Dorsolateral prefrontal cortex (tissue), 122 donors: ENCODE measurements at places on chromosomes 6 and 20. TPM values are rescaled to one million over a fixed set of nuclear protein-coding genes. Genes with fewer than 3 reads are reported as not detected.

GRCh38 chr6:18302561-18303439 is 38.5 kb upstream of the DEK start:
- no peak for DNase-seq

Gene HCK
- 5.4 TPM for total RNA-seq

- no peak for DNase-seq
These were observed 955.2 kb upstream of the EYS start for GRCh38 chr6:66662196-66662595.

DNA sequence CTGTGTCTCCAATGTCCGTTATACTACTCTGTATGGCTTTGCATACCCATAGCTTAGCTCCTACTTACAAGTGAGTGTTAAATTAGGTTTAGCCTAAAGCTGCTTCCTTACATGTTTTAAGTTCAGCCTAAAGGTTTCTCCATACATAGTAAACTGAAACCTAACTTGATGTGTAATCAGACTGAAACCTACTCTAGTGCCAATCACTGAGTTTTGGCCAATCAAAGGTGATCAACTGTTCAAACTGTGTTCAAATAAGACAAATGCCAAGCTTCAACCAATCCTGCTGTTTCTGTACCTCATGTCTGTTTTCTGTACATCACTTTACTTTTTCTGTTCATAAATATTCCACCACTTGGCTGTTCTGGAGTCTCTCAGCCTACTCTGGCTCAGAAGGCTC is 20.0 kb downstream of the HLA-DOA start:
- DNase-seq: no peak

- DNase-seq: no peak
These were observed 8.2 kb downstream of the SSR1 start for GRCh38 chr6:7304821-7305220.

GRCh38 chr6:159788276-159788675 is 1.1 kb downstream of the TCP1 start:
- no peak for DNase-seq

GRCh38 chr6:104201557-104201956 is 658.2 kb downstream of the HACE1 start:
- no peak for DNase-seq

Gene SSTR4
- 2.8 TPM for total RNA-seq

DNA sequence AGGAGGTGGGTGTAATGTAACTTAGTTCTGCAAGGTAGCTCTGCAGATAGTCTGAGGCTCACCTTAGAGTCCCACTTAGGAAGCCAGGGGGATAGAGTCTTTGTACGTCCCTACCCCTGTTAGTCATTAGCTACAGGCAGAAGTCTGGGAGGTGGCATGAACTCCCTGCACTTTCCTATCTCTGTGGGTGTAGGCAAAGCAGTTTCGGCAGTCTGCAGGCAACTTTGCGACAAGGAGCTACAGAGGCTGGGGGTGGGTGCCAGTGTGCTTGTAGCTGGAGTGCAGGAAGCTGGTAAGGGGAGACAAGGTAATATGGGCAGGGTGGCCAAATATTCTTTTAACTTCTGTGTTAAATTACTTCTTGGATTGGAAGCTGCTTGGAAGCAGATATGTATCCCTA is 45.7 kb downstream of the NKAIN2 start:
- DNase-seq: no peak

DNA sequence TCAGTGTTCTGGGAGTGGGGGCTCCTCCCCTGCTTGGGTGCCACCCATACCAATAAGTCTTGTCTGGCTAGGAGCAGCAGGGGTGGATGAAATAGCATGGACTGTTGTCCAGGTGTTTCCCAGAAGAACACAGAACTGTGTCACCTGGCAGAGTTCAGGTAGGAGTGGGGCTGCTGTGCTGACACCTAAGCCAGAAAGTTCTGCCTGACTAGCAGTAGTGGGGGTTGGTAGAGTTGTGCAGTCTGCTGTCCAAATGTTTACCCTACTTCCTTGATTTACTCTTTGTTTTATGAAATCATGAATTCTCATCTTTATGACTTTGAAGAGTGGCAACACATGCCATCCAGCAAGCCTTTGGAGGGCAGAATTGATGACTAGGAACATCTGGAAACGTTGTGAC is 27.3 kb upstream of the SLC35B3 start:
- DNase-seq: no peak

Gene PRKN
- total RNA-seq: 25.9 TPM

- DNase-seq: no peak
These were observed 365.2 kb downstream of the SYNE1 start for GRCh38 chr6:152271776-152272464.

DNA sequence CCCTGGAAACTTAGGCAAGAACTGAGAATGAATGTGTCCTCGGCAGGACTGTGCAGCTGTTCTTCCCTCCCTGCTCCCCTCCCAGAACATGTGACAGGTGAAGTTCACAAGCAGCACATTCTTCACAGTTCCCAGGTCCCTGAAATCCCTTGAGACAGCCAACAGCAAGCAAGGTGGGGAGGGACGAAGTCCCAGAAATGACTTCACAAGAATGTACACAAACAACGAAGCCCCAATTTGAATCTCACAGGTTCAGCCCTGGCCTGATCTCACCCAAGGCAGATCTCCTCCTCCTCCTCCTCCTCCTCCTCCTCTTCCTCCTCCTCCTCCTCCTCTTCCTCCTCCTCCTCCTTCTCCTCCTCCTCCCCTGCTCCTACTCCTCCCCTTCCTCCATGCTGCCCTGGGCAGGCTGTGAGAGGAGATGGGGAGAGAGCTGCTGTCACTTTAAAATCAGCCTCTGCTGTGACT is 32.4 kb downstream of the WRNIP1 start:
- DNase-seq: no peak

GRCh38 chr6:112040956-112041355 is 12.9 kb upstream of the CCN6 start:
- DNase-seq: no peak

DNA sequence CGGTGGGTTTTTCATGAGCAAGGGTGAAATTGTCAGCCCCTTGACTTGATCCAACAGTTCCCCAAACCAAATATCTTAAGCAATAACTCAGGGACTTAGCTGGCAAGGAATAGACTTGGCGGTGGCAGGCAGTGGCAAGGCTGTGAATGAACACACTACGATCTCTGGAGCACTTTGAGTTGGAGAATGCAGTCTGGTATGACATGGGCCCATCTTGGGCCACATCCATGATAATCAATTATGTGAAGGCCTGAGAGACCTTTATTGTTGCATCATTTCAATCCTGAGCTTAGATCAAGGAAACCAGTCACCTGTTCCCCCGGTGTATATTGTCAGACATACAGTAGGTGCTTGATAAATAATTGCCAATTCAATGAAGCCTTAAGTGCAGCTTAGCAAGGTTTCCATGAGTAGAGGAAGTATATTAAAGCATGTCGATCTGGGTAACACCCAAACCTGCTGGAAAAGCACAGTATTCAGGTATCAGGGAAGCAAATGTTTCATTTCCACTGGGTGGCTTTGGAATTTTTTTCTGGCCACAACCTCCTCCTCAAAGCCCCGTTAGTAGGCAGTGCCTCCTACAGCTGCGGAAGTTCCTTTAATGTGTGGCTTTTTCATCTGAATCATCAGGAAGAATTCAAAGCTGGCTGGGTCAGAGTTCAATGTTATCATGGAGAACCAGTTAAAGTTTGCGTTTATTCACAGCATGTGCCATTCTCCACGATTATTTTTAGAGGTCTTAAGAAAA is 10.2 kb downstream of the CASS4 start:
- DNase-seq: no peak

Gene TREM2
- 17.9 TPM for total RNA-seq

GRCh38 chr6:7809346-7809745 is 83.4 kb downstream of the BMP6 start:
- no peak for DNase-seq

DNA sequence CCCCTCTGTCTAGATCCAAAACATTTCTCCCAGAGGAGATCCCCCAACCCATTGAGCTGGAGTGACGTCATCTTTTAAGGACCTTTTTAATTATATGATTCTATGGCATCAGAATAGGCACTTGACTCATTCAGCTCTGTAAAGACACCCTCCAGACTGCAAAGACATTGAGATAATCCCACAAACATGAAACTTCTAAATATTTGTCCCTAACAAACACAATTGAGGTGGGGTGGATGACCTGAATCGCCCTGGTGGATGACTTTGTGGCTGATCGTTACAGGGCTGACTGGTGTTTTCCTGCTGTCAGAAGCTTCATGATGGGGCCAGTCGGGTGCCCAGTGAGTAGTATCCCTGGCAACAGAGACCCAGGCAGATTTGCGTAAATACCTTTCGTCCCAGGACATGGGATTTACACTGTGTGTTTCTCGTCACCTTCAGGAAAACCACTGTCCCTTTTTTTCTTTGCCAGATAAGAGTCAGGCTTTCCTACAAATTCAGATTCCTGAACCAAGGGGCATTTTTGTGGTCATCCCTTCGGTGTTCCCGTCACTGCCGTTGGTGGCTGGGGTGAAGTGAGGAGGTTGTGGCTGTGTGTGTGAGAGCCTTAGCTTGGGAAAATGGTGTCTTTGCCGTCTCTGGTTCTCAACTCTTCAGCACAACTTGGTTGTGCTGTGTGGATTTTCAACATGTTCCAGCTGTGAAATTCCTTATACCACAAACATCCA is 5.3 kb upstream of the PCK1 start:
- no peak for DNase-seq

DNA sequence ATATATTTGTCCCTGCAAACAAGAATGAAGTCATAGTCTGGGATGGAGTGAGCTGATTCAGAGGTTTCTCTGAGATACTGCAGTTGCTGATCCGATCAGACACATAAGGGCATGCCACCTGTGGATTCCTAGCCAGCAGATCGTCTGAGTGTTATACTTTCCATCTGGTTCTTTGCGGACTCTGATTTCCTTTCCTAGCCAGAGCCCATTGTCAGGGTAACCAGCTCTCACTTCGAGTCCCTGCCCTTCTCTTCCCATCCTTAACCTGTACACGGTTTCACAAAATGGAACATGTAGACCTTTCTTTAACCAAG is 100.9 kb downstream of the TMEM200A start:
- no peak for DNase-seq

GRCh38 chr6:55495277-55495676 is 83.7 kb downstream of the HMGCLL1 start:
- DNase-seq: no peak

DNA sequence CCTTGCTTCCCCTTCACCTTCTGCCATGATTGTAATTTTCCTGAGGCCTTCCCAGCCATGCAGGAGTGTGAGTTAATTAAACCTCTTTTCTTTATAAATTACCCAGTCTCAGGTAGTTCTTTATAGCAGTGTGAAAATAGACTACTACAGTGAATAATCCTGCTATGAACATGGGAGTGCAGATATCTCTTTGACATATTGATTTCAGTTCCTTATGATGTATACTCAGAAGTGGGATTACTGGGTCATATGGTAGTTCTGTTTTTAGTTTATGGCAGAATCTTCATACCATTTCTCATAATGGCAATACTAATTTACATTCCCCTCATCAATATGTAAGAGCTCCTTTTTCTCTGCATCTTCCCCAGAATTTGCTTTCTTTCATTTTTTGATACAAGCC is 26.0 kb downstream of the PACRG start:
- DNase-seq: no peak

- DNase-seq: no peak
These were observed 23.1 kb upstream of the DNAAF9 start for GRCh38 chr20:3430376-3431069.

DNA sequence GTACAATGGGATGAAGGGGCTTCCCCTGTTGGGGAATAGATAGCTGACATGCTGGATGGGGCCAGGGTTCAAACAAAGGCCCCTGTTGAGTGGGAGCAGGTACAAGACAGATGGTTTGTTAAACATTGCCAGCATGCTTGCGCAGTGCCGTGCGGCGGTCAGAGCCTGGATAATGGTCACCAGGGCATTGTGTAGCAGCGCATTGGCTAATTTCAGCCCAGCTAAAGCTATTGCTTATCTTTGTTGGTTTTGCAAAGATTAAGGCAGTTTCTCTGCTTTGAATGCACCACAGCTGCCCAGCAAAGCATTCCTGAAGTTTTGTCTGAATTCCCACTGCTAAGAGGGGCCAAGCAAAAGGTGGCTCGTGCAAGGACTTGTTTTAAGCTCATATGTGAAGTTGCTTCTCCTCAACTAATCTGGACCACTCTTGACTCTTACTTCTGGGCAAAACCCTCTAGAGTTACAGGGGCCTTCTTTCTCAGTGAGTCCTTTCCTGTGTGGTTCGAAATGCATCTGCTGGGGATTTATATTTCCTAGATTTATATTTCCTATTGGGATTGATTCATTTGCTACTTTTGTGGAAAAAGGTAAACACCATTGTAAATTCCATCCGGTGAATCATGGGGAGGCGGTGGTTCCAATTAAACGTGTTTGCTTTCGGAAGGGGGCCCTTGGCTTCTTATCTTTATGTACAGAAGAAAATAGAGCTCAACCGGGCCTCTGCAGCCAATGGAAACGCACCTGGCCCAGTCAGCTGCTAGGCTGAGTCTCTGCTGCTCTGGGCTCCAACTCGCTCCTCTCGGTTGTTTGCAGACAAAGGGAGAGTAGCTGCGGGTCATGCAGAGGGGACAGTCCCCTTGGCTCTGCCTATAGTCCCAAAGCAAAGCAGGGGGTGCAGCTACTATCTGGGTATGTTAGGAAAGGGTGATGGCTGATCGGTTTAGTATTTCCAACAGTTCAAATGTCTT is 72.1 kb downstream of the FOXA2 start:
- no peak for DNase-seq

- DNase-seq: no peak
These were observed 48.8 kb upstream of the ZNF217 start for GRCh38 chr20:53642196-53643030.
